ENCODE measurements at places on chromosomes 7 and 10. TPM values are rescaled to one million over a fixed set of nuclear protein-coding genes. Genes with fewer than 3 reads are reported as not detected.

HOXA9 gene
- 0.39 TPM for total RNA-seq

- H3K4me1 ChIP-seq, result no peaks in the 10 kb centered on the region
- no peaks in the 10 kb centered on the region for H3K27me3 ChIP-seq
- no peak for DNase-seq
- no peaks in the 10 kb centered on the region for H3K36me3 ChIP-seq
- no peak overlapping the region for H3K4me3 ChIP-seq
These were observed 41.3 kb upstream of the ANK3 start for GRCh38 chr10:60430836-60431597.

BTBD16 gene
- 5.3 TPM for total RNA-seq

DNA sequence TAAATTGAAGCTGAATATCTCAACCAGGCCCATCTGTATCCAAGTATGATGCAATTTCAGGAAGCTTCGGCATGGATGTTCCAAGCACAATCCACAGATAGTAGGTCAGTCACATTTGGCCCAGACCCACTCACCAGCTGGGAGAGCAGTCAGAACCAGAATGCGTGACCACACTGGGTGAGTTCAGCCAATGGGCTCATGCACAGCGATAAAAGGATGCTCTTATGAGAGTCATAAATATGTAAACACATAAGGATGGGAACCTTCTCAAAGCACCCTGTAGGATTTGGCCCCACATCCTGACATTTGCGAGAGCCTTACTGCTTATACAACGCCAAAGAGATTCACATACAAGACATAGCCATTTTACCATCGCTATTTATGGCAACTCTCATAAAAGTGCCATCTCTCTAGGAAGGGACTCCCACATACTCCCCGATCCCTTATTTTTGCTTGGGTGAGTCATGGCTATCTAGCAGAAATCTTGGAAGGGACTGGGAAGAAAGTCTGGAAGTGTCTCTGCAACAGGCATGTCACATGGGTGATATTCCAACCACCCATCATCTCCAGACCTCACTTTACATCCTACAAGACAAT lies 3.0 kb downstream of the AFAP1L2 start:
- peak; percentile 55 for DNase-seq
- peaks cover 2% of the 10 kb centered on the region for H3K27me3 ChIP-seq
- H3K4me1 ChIP-seq, result peaks cover 20% of the 10 kb centered on the region
- no peak overlapping the region for H3K4me3 ChIP-seq

DNA sequence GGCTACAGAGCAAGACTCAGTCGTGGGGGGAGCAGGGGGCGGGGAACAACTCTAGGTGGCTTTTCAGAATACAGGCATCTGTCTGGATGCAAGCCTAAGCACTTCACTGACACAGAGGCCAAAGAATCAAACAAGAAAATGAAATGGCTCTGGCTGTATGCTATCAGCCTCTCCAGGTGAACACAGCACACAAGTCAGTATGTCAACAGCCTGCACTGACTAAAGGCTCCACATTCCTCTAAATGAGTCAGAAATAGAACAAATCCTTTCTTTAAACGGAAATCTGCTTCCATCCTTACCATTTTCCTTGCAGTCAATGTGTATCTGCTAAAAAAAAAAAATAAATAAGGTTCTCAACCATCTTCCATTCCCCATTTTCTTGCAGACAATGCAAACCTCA lies 88.3 kb downstream of the ARMH3 start:
- no peak overlapping the region for H3K4me3 ChIP-seq
- no peaks in the 10 kb centered on the region for H3K36me3 ChIP-seq
- DNase-seq, result no peak

SRRM3 gene
- total RNA-seq, result 8.4 TPM

DNA sequence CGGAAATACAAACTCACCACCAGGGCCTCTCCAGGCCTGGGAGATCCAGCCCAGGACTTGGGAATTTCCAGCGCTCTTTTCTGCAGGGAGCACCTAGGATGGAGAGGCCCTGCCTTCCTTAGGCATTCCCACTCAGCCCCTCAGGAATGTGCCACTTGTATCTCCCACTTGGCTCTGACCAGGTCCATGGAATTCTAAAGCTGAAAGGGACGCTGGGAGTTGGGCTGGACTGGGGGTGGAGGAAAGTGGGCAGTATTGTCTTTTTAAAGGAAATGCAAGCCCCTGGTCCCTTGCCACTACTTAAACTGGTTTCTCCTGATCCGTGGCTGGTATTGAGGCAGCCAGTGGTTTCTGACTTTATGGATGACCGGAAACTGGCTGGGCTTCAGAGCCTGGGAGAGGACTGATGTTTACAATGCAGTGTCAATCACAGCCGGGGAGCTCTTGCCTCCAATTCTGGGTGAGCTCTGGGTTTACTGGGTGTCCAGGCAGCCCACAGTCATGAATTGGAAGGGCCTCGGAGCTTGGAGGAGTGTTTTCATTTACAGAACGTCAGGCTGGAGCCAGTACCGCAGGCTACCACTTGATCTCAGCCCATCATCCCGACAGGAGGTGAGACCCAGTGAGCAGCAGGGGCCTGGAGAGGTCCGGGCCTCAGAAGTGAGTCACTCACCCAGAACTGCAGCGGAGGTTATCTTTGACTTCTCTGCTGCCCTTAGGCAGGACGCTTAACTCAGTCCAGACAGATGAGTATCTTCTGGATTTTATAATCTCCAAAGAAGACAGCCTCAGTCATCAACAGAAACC lies 27.3 kb downstream of the AGAP3 start:
- H3K36me3 ChIP-seq, result no peaks in the 10 kb centered on the region
- H3K27ac ChIP-seq, result no peak overlapping the region
- no peak for DNase-seq
- peaks cover 5% of the 10 kb centered on the region for H3K4me1 ChIP-seq

PON1 gene
- total RNA-seq, result 1.2 TPM

All from testis (tissue), 5 donors.